ENCODE measurements at places on chromosomes 7 and 10. TPM values are rescaled to one million over a fixed set of nuclear protein-coding genes. Genes with fewer than 3 reads are reported as not detected.

The COL26A1 gene
- 0.76 TPM for total RNA-seq

GRCh38 chr7:79531905-79532664, 78.6 kb upstream of the MAGI2 start:
- no peaks in the 10 kb centered on the region for H3K4me1 ChIP-seq
- no peaks in the 10 kb centered on the region for H3K27me3 ChIP-seq
- no peaks in the 10 kb centered on the region for H3K36me3 ChIP-seq
- H3K4me3 ChIP-seq: no peak overlapping the region

The SPDYE8 gene
- not detected for total RNA-seq

DNA sequence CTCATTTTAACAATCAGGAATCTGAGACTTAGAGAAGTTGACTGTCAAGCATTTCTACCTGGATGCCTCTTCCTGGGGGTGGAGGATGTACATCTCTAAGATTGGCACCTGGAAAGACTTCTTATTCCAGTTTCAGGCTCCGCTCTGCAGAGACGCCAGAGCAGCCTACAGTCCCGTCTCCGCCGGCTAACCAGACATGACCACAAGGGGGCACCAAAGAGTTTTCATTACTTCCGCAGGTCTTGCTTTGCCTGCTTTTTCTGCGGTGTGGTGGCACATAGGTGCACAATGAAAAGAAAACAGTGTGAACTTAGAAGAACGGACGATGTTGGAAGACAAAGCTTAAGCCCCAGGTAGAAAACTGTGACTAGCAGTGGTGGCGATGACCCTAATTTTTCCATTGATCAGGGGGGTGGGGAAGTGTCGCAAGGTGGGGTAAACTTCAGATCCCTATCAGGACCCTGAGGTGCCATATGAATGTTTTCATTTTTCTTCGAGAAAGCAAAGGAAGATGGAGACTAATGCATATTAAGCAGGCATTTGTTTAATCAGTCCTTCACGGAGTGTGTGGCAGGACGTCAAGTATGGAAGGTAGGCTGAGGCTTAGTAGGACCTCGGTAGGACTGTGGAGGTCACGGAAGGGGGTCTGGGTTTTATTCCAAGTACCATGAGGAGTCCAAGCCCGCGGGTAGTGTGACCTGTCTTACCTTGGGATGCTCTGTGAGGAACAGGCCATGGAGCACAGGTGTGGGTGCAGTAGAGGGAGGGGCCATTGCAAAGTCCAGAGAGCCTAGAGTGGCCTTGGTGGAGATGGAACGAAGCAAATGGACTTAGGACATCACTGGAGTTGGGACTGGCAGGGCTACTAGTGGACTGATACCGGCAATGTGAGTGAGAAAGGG, 60.1 kb upstream of the SORCS3 start:
- peak; percentile 66 for DNase-seq
- no peaks in the 10 kb centered on the region for H3K4me1 ChIP-seq
- H3K27ac ChIP-seq: no peak overlapping the region
- no peaks in the 10 kb centered on the region for H3K36me3 ChIP-seq

GRCh38 chr10:121216721-121217181, 365.6 kb downstream of the WDR11 start:
- H3K36me3 ChIP-seq: no peaks in the 10 kb centered on the region
- H3K4me3 ChIP-seq: no peak overlapping the region
- no peaks in the 10 kb centered on the region for H3K4me1 ChIP-seq
- H3K27me3 ChIP-seq: no peaks in the 10 kb centered on the region
- DNase-seq: no peak
- no peak overlapping the region for H3K27ac ChIP-seq

The METTL27 gene
- 2.6 TPM for total RNA-seq

- DNase-seq: no peak
- H3K27me3 ChIP-seq: no peaks in the 10 kb centered on the region
- peaks cover 2% of the 10 kb centered on the region for H3K4me1 ChIP-seq
- H3K4me3 ChIP-seq: no peak overlapping the region
- no peaks in the 10 kb centered on the region for H3K36me3 ChIP-seq
- no peak overlapping the region for H3K27ac ChIP-seq
These were observed 264.6 kb downstream of the SNX10 start for GRCh38 chr7:26556061-26556881.

All from left lung (tissue), 14 donors.